ENCODE measurements at places on chromosomes 6 and 20.
A peak's percentile ranks its signal among the peaks of the same experiment; 100 is the strongest.

DNA sequence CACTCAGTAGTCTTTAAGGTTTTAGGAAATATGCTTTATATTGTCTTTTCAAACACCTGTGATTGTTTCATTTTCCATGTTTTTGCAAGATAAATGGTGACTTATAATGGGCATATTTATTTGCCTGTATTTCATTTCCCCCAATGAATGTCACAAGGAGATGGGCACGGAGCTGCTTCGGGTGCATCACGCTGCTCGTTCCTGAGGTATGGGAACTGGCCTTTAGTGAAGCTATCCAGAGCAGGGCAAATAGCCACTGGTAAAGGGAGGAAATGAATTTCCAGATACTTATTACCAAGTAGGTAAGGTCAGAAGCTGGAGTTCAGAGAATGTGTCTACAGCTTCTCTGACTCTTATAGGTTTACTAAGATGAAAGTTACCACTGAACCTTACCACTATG, 3.7 kb downstream of the POU3F2 start:
- no peak for DNase-seq

- DNase-seq = no peak
Observed at GRCh38 chr6:149974825-149975224, 11.1 kb downstream of the ULBP1 start.

GRCh38 chr6:137878029-137878428, 11.0 kb downstream of the TNFAIP3 start:
- DNase-seq = no peak

GRCh38 chr20:61991476-61991875, 74.2 kb downstream of the TAF4 start:
- DNase-seq = no peak

- no peak for DNase-seq
Observed at GRCh38 chr20:23533161-23533560, 35.1 kb downstream of the CST9L start.

DNA sequence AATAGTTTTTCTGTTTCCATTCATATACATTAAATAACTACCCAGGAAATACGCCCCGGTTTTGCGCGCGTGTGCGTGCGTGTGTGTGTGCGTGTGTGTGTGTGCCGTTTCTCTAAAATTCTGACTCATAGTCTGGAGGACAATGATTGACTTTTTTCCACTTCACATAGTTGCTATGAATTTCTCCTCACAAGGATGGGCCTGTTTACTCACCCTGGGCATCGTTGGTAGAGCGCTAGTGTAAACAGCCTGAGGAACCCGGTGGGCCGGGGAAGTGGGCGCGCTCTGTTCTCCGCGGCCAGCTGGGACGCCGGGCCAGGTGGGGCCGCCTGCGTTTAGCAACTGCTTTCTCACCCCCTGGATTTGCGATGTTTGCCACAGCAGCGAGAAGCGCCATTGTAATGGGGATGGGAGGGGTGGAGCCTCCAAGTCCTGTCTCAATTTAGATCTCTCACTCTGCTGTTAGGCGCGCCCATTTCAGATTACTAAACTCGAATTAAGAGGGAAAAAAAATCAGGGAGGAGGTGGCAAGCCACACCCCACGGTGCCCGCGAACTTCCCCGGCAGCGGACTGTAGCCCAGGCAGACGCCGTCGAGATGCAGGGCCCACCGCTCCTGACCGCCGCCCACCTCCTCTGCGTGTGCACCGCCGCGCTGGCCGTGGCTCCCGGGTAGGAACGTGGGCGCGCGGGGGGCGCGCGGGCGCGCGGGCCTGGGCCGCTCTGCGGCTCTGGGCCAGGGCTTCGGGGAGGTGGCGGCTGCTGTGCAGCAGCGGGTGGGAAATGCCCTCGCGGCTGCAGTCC, at the start of gene CD109:
CD109 (plus strand) TSS at position 585 of the 803 bp plus-strand sequence; CDS start at position 598, 13 bp downstream.
- peak; percentile 80 for DNase-seq

DNA sequence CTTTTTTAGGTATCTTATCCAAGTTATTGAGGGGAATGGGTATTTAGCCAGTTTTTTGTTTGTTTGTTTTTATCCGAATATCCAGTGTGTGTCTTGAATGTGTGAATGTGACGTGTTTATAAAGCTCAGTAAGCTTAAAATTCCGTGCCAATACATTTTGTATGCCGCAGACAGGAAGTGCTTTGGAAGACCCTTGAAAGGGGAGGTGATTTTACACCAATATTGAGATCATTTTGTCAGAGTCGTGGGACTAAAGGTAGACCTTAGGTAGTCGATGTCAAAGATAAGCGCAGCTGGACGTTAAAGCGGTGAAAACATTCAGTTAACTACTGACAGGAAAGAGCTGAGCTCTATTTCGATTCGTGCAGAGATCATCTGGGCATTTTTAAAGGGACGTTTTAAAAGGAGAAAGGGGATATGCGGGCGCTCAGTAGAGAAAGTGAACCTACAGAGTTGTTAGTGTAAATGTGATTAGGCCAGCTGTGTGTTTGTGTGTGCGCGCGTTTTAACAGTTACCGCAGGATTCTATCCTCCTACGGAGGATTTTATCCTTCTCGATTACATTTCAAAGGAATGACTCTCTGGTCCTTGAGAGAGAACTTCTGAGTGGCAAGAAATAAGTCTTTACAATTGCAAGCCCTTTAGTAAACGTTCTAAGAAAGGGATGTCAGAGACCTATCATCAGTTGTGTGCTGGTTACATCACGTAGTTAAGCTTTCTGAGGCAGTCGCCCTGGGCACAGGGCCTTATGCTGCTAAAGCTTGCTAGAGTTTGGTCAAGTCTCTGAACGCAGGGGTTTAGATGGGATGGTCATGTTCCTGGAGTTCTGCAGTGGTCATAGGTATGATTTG, 625 bp upstream of the ECHDC1 start:
- peak; percentile 46 for DNase-seq

GRCh38 chr6:99822741-99823512, 171.1 kb downstream of the MCHR2 start:
- DNase-seq = peak; percentile 47

DNA sequence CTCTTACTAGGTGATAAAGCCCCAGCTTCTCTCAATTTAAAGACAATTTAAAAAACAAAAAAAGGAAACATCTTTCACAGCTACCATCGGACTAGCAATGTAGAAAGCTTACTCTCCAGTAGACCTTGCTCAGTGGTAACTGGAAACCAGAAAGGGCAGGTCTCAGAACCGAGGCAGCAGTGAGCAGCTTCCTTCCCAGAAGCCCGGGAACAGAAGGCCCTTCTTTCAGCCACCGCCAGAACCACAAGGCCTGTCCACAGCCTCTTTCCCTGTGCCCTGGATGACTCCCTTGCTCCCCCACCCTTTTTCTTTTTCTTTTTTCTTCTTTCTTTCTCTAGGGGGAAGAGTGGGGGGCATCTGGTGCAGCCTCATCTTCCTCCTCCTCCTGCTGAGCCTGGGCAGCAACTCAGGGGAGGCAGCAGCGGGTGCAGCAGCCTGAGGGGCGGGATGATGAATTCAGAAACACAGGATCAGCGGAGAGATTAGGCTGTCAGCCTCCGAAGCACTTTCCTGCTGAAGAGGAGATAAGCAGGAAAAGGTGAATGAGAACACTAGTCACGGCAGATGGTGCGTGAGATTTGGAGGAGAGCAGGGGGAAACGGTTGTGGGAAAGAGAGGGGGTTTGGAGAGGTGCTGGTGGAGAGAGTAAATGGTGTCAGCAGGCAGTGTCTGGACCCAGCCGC, 158.5 kb downstream of the ID4 start:
- DNase-seq = no peak

DNA sequence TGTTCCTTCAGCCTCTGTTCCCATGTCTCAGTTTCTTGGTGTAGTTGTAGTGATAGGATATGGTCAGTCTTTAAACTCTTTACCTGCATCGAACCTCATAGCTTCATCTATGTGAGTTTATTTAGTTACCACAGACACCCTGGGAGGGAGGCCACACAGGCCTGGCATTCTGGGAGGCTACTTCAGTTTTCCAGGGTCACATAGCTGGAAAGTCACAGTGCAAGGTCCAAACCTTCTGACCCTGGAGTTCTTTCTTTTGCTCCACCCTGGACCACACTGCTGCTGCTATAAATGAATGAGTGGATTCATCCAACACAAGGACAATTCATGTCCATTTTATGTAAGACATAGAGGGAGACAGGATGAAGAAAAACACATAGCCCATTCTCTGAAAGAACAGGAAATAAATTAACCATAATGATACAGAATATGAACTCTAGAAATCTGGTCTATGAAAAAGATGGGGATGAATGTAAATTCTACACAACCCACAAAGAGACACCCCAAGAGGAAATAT, 60.8 kb downstream of the LAMA4 start:
- no peak for DNase-seq

DNA sequence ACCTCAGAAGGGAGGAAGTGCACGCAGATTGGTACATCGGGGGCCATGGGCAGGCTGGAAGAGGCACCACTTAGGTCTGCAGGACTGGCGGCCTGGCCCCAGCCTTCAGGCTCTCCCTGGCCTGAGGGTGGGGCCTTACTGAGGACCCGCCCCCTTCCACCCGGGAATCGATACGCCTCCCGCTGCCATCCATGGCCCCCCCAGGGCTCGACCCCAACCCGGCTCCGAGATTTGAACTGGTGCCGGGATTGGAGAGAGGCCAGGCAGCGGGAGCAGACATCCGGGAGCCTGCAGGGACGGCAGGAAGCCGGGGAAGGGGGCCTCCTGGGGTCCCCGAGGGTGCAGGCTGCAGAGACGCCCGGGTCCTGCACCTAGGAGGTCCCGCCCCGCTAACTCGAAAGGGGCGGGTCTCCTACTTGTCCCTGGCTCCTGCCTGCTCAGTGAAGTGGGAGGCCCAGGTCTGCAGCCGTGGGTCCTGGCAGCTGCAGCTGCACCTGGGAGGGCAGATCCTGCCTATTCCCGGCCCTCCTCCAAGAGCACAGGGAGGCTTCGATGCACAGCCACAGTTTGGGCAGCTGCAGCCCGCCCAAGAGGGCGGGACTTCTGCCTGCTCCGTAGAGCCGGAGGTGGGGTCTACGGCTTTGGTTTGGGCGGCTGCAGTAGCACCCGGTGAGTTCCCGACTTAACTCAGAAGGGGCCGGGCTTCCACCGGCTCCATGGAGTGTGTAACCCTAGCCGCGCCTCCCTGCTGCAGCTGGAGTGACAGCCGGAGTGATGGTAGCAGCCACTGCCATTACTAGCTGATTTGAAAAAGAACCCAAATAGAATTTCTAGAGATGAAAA, 35.2 kb upstream of the TBC1D22B start:
- DNase-seq = peak; percentile 83

DNA sequence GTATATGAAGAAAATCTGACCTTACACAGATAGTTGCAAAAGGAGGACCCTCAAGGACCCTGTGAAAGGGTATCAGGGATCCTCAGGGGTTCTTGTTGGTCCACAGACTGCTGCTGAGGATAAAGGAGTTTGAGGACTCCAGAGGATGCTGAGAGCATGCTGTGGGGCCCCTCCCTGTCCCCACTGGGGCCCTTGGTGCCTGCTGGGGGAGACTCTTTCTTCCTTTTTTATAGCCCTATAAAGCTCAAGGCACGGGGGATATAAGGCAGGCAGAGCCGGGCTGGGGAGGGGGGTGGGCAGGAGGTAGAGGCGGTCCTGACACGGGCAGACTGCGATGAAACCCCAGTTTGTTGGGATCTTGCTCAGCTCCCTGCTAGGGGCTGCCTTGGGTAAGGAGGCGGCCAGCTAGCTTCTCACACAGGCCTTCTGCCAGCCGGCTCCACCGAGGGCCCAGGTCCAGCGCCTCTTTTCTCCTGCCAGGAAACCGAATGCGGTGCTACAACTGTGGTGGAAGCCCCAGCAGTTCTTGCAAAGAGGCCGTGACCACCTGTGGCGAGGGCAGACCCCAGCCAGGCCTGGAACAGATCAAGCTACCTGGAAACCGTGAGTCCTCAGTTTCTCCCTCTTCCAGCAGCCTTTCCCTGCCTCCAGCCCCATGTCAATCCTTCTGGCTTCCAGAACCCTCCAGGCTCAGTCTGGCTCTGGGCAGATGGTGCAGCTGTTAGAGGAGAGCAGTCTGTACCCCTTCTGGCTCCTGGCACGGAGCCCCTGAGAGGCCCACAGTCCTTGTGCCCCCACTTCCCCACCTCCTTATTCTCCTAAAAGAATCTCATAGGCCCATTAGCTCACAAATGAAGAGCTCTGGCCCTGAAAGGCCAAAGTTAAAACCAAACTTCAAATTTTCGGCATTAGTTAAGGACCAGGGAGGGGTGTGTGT, at the start of gene LY6G6D:
LY6G6D (plus strand) TSS at position 327 of the 937 bp plus-strand sequence; CDS start at position 335, 8 bp downstream.
- DNase-seq = no peak

- DNase-seq = peak; percentile 80
Observed at GRCh38 chr6:18507561-18507960, 120.4 kb downstream of the RNF144B start.

Measured in fibroblast of skin of scalp (primary cell).